ENCODE measurements at places on chromosomes 16 and 17.

DNA sequence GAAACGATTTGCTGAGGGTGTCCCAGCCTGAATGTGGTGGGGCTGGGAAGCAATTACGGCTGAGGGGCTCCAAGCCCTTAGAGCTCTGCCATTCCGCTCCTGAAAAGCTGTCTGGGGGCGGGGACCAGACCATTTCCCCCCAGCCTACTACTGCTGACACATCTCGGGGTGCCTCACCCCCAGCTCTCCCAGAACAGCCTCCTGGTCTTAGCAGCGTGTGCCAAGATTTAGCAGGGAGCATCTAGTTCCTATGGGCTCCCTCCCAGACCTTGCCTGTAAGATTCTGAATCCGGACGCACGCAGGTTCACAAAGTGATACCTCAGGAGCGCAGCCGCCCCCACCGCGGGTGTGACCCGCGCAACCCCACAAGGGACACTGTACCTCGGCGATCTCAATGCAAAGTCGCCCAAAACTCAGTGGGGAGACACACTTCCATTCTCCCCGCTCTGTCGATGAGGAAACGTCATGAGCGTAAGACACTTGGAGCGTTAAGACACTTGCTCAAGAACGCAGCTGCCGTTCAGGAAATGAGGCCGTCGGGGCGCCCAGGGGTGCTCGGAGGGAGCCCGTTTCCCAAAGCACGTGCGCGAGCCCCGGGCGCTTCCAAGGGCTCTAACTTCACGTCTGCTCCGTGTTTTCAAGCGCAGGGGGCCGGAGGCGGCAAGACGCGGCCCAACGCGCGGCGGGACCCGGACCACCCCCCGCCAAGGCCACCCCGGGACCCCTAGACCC, 629 bp downstream of the GEMIN4 start:
- peak; percentile 67 for ATAC-seq

DNA sequence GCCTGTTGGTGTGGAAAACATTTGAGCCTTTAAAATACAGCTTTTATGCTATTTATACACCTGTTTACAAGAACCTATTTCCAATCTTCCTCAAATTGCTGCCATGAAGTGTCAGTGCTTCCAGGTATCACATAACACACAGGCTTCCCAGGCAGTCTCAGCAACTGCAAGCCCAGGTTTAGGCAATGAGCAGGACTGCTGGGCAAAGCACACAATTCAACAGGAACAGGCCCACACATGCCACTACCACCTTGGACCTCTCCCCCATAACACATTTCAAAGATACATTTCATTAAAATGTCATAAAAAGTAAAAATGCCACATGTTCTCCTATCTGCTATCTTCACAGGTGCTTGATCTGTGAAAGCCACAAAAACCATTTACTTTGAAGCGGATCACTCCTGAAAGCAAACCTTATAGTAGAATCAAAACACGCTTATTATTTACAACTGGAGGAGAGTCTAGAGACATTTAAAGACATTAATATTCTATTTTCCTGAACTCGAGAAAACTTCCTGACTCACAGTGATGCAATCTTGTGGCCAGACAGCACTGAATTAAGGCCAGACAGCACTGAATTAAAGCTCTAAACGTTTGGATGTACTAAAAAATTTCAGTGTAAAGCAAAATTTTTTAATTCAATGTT, 31.5 kb downstream of the ANKFY1 start:
- no peak for ATAC-seq

DNA sequence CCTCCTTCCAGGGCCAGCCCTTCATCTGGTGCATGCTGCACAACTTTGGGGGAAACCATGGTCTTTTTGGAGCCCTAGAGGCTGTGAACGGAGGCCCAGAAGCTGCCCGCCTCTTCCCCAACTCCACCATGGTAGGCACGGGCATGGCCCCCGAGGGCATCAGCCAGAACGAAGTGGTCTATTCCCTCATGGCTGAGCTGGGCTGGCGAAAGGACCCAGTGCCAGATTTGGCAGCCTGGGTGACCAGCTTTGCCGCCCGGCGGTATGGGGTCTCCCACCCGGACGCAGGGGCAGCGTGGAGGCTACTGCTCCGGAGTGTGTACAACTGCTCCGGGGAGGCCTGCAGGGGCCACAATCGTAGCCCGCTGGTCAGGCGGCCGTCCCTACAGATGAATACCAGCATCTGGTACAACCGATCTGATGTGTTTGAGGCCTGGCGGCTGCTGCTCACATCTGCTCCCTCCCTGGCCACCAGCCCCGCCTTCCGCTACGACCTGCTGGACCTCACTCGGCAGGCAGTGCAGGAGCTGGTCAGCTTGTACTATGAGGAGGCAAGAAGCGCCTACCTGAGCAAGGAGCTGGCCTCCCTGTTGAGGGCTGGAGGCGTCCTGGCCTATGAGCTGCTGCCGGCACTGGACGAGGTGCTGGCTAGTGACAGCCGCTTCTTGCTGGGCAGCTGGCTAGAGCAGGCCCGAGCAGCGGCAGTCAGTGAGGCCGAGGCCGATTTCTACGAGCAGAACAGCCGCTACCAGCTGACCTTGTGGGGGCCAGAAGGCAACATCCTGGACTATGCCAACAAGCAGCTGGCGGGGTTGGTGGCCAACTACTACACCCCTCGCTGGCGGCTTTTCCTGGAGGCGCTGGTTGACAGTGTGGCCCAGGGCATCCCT, 7.4 kb downstream of the NAGLU start:
- no peak for ATAC-seq

GRCh38 chr17:521561-522325, 169.1 kb upstream of the RPH3AL start:
- no peak for ATAC-seq

DNA sequence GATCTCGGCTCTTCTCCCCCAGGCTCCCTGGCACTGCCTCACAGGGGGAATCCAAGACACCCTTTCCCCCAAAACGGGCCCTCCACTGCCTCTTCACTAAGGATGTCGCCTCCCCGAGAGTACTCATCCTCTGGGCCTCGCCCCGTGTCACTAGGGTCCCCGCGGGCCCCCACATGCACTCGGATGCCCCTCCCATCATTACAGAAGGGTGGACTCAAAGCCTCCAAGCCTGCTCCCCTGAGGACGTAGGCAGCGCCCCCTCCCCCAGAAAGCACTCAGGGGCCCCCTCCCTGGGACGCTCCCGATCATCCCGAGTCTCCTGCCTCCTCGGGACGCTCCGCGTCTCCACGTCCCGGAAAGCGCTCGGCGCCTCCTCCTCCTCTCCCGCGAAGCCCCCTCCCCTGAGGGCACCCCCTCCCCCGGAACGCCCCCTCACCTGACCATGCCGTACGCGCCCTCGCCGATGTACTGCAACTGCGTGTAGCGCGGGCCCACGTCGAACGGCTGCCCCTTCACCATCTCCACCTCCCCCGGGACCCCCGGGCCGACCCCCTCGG, 338 bp downstream of the MAPK3 start:
- ATAC-seq, result peak; percentile 28

DNA sequence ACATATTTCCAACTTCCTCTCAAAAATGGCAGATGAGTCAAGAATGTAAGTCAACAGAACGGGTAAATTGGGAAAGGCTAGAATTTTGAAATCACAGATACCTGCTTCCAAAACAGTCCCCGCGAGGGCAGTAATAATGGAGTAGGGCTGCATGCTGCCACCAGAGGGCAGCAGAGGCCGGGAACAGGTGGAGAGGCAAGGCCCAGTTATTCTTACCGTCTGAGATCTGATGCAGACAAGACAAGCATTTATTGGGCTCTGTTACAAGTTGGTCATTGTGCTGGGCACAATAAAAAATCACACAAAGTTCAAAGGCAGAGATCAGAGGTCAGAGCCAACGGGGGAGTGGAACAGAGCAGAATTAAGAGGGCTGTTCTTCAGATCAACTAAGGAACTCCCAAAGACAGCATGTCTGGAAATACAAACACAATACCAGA, 8.8 kb upstream of the MLKL start:
- ATAC-seq, result peak; percentile 84

GRCh38 chr17:7959503-7960253, 27.7 kb downstream of the CNTROB start:
- no peak for ATAC-seq

- ATAC-seq, result no peak
These were observed 344.3 kb downstream of the WWOX start for GRCh38 chr16:78443542-78444364.
